ENCODE measurements at places on chromosomes 3 and 15.
A peak's percentile ranks its signal among the peaks of the same experiment; 100 is the strongest.

- no peaks in the 10 kb centered on the region for H3K36me3 ChIP-seq
- peaks cover 53% of the 10 kb centered on the region for H3K27me3 ChIP-seq
- H3K4me3 ChIP-seq, result no peak overlapping the region
- H3K27ac ChIP-seq, result no peak overlapping the region
Measured at GRCh38 chr3:120816728-120817127, 74.2 kb downstream of the GTF2E1 start.

GRCh38 chr3:72322264-72322976 lies 525.8 kb downstream of the SHQ1 start:
- no peak overlapping the region for H3K27ac ChIP-seq
- DNase-seq, result no peak
- H3K27me3 ChIP-seq, result no peaks in the 10 kb centered on the region
- H3K36me3 ChIP-seq, result no peaks in the 10 kb centered on the region
- H3K4me1 ChIP-seq, result peaks cover 29% of the 10 kb centered on the region

- DNase-seq, result no peak
- no peak overlapping the region for H3K27ac ChIP-seq
- H3K4me3 ChIP-seq, result no peak overlapping the region
- no peaks in the 10 kb centered on the region for H3K4me1 ChIP-seq
Measured at GRCh38 chr3:165355316-165355715, 159.1 kb upstream of the SLITRK3 start.

DNA sequence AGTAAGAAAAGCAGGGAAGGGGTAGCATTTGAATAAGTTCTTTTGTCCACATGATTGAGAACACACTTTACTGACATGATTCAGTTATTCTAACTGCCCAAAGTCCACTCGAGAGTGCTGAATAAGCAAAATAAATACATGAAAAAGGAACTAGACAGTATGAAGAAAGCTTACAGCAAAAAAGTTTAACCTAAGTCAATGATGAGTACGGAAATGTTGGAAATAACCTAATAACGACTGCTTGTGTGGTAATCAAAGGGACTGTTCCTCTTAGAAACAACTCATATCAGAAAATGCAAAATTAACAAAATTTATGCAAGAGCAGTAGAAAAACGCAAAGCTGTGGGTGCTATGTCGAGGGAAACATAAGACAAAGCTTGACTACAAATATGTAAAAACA lies 36.6 kb downstream of the DMXL2 start:
- no peak for DNase-seq
- peaks cover 15% of the 10 kb centered on the region for H3K36me3 ChIP-seq
- no peaks in the 10 kb centered on the region for H3K27me3 ChIP-seq
- no peaks in the 10 kb centered on the region for H3K4me1 ChIP-seq
- H3K27ac ChIP-seq, result no peak overlapping the region
- H3K4me3 ChIP-seq, result no peak overlapping the region

- no peak overlapping the region for H3K27ac ChIP-seq
- peaks cover 7% of the 10 kb centered on the region for H3K36me3 ChIP-seq
- no peaks in the 10 kb centered on the region for H3K27me3 ChIP-seq
- H3K4me1 ChIP-seq, result peaks cover 63% of the 10 kb centered on the region
Measured at GRCh38 chr3:72384602-72385001, 463.6 kb downstream of the SHQ1 start.

- peaks cover 1% of the 10 kb centered on the region for H3K36me3 ChIP-seq
- H3K27me3 ChIP-seq, result no peaks in the 10 kb centered on the region
- no peak for DNase-seq
- H3K27ac ChIP-seq, result peak overlapping the region; percentile 85
- no peak overlapping the region for H3K4me3 ChIP-seq
Measured at GRCh38 chr3:190017521-190018288, 103.0 kb downstream of the P3H2 start.

DNA sequence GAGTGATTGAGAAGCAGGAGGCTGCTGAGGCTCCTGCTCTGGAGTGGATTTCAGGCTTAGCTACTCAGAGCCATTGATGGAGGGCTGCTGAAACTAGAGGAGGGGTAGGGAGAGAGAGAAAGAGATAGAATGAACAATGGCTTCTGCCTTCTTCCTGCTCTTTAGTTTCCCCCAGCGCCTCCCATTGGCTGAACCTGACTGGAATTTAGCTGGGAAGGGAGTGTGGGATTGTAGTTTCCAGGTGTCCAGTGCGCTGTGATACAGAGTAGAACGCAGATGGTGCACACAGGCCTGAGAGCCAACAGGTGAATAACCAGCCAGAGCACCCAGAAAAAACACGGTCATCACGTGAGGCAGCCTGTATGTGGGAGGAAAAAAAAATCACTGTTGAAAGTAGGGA lies 140.1 kb downstream of the IL20RB start:
- no peaks in the 10 kb centered on the region for H3K36me3 ChIP-seq
- peaks cover 23% of the 10 kb centered on the region for H3K27me3 ChIP-seq
- no peak for DNase-seq
- no peaks in the 10 kb centered on the region for H3K4me1 ChIP-seq
- H3K4me3 ChIP-seq, result no peak overlapping the region

DNA sequence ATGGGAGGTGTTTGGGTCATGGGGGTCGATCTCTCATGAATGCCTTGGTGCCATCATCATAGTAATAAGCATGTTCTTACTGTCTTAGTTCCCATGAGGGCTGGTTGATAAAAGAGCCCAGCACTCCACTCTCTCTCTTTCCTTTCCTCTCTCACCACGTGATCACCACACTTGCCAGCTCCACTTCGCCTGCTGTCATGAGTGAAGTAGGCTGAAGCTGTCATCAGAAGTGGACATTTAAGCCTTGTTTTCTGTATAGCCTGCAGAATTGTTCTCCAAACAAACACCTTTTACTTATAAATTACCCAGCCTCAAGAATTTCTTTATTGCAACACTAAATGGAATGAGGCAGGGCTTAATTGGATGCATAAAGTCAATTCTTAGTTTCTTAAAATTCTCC lies 6.1 kb downstream of the OR5H1 start:
- no peak overlapping the region for H3K27ac ChIP-seq
- H3K36me3 ChIP-seq, result no peaks in the 10 kb centered on the region
- H3K4me3 ChIP-seq, result no peak overlapping the region
- peaks cover 8% of the 10 kb centered on the region for H3K27me3 ChIP-seq
- DNase-seq, result no peak

DNA sequence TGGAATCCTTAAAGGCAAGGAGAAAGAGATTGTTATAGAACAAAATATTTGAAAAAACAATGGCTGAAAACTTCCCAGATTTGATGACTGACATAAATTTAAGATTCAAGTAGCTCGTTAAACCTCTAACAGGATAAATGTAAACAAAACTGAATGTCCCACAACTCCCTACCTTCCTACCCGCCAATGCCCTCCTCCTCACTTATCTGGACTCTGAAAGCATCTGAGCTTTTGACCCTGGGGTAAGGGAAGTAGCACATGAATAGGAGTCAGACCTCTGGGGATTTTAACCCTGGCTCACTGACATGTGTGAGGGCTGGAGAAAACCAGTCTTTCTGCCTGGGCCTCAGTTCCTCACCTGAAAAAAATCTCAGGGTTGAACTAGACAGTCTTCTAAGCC lies 26.9 kb downstream of the CYP19A1 start:
- peaks cover 45% of the 10 kb centered on the region for H3K27me3 ChIP-seq
- no peak overlapping the region for H3K27ac ChIP-seq
- DNase-seq, result no peak
- no peak overlapping the region for H3K4me3 ChIP-seq

DNA sequence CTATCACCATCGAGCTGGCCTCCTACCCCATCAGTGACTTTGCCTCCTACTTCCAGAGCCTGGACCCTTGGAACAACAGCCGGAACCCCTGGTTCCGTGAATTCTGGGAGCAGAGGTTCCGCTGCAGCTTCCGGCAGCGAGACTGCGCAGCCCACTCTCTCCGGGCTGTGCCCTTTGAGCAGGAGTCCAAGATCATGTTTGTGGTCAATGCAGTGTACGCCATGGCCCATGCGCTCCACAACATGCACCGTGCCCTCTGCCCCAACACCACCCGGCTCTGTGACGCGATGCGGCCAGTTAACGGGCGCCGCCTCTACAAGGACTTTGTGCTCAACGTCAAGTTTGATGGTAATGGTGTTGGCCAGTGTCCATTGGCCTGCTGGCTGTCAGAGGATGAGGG lies 6.1 kb downstream of the GRM2 start:
- no peak overlapping the region for H3K27ac ChIP-seq
- H3K4me3 ChIP-seq, result no peak overlapping the region
- DNase-seq, result peak; percentile 81
- H3K36me3 ChIP-seq, result no peaks in the 10 kb centered on the region
- H3K4me1 ChIP-seq, result no peaks in the 10 kb centered on the region

- H3K27me3 ChIP-seq, result peaks cover 1% of the 10 kb centered on the region
- no peak overlapping the region for H3K4me3 ChIP-seq
- no peak overlapping the region for H3K27ac ChIP-seq
- DNase-seq, result no peak
Measured at GRCh38 chr15:70046679-70047369, 50.9 kb downstream of the TLE3 start.

DNA sequence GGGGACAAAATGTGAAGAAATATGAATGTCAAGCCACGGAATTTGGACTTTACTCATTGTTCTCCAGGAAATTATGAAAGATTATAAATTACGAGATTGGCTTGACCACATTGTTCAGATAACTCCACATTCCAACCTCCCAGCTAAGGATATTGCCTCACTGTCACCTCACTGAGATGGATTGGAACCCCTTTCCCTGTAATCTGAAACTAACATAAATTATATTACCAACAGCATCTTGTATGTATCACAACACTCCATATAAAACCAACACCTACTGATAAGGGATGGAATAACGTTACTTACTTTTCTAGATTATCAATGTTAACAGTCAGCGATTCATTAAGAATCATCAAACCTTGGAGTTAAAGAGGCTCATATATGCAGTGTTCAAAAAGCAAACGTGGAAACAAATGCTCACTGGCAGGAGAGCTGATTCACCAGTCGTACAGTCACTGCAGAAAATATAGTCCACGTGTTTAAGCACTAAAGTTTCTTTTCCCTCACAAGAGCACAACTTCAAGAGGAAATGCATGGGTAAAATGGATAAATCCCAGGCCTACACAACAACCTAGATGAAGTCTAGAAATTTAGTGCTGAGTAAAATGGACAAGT lies 451.5 kb downstream of the FGF12 start:
- no peaks in the 10 kb centered on the region for H3K36me3 ChIP-seq
- no peaks in the 10 kb centered on the region for H3K4me1 ChIP-seq
- no peak for DNase-seq
- no peaks in the 10 kb centered on the region for H3K27me3 ChIP-seq
- H3K27ac ChIP-seq, result no peak overlapping the region

- no peak for DNase-seq
- H3K36me3 ChIP-seq, result peaks cover 2% of the 10 kb centered on the region
- no peaks in the 10 kb centered on the region for H3K27me3 ChIP-seq
Measured at GRCh38 chr3:186534113-186534669, 10.0 kb downstream of the CRYGS start.

DNA sequence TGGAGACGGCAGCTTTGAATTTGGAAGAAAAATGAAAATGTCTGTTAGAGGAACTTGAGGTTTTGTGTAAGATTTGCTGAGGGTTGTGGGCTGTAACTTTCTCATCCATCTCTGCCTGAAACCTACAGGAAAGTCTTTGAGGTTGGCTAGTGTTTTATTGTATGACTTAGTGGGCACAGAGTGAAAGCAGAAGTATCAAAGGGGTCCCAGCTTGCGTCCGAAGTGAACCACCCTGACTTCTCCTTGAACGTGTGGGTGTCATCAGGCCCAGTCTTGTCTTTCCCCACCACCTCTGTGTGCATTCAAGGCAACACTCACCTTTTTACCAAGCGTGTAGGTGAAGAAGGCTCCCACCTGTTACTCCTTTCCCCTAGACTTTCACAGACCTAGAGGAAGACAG lies 682.1 kb upstream of the CFAP20DC start:
- no peak overlapping the region for H3K4me3 ChIP-seq
- H3K27ac ChIP-seq, result no peak overlapping the region
- peaks cover 1% of the 10 kb centered on the region for H3K27me3 ChIP-seq
- DNase-seq, result no peak

GRCh38 chr15:62047282-62047827 lies 12.9 kb downstream of the VPS13C start:
- no peaks in the 10 kb centered on the region for H3K27me3 ChIP-seq
- no peak overlapping the region for H3K27ac ChIP-seq
- H3K36me3 ChIP-seq, result peaks cover 4% of the 10 kb centered on the region

DNA sequence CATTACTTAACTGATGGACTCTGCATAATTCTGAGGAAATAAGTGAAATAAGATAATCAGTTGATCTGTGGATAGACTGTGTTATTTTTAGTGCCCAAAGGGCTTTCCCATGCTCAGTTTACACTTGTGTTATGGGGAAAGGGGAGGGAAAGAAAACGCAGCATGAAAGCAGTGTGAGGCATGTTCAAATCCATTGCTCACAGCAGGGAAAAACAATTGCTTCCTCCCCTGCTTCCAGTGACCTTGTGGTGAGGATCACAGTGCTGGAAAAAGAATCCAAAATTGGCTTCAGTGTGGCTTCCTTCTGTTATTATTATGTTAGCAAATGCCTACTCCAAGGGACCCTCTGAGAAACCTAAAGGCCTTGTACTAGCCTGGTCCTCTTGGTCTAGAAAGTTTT lies 285.1 kb upstream of the CDIN1 start:
- H3K27ac ChIP-seq, result peak overlapping the region; percentile 53
- H3K4me3 ChIP-seq, result no peak overlapping the region
- H3K27me3 ChIP-seq, result peaks cover 2% of the 10 kb centered on the region
- H3K4me1 ChIP-seq, result peaks cover 40% of the 10 kb centered on the region
- no peaks in the 10 kb centered on the region for H3K36me3 ChIP-seq

GRCh38 chr15:25795712-25796111 lies 67.4 kb downstream of the ATP10A start:
- H3K27ac ChIP-seq, result peak overlapping the region; percentile 33
- H3K36me3 ChIP-seq, result peaks cover 4% of the 10 kb centered on the region
- DNase-seq, result no peak
- H3K27me3 ChIP-seq, result no peaks in the 10 kb centered on the region
- H3K4me3 ChIP-seq, result no peak overlapping the region
- H3K4me1 ChIP-seq, result peaks cover 80% of the 10 kb centered on the region

DNA sequence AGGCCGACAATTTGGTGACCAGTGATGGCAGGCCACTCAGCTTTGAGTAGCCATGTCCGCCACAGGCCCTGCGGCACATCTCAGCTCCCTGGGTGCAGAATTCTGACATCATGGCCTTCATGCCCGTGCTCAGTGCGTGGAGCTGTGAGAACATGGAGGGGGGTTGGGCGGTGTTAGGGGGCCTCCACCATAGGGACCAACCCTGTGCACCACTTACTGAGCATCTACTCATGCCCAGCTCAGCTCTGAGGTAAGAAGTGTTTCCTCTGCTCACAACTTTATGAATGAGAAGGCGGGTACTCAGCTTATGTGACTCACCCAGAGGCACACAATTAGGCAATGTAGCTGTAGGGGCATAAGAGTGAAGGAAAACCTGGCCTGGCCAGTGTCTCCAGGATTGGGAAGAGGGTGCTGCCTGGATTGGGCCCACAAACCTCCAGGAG lies 10.5 kb downstream of the ACOX2 start:
- no peaks in the 10 kb centered on the region for H3K36me3 ChIP-seq
- no peak overlapping the region for H3K27ac ChIP-seq
- peaks cover 27% of the 10 kb centered on the region for H3K4me1 ChIP-seq
- H3K4me3 ChIP-seq, result no peak overlapping the region
- no peak for DNase-seq

- H3K4me3 ChIP-seq, result no peak overlapping the region
- peaks cover 2% of the 10 kb centered on the region for H3K4me1 ChIP-seq
- DNase-seq, result no peak
- no peak overlapping the region for H3K27ac ChIP-seq
- H3K27me3 ChIP-seq, result no peaks in the 10 kb centered on the region
Measured at GRCh38 chr15:75156326-75157215, 45.1 kb upstream of the C15orf39 start.

- H3K36me3 ChIP-seq, result no peaks in the 10 kb centered on the region
- no peak for DNase-seq
- no peaks in the 10 kb centered on the region for H3K27me3 ChIP-seq
- no peak overlapping the region for H3K27ac ChIP-seq
Measured at GRCh38 chr3:52078781-52079560, 22.6 kb upstream of the DUSP7 start.
